NCI-H446 (cell line): ENCODE measurements at places on chromosomes 6 and 20.

GRCh38 chr6:165071906-165072305, 237.5 kb downstream of the C6orf118 start:
- DNase-seq = no peak

DNA sequence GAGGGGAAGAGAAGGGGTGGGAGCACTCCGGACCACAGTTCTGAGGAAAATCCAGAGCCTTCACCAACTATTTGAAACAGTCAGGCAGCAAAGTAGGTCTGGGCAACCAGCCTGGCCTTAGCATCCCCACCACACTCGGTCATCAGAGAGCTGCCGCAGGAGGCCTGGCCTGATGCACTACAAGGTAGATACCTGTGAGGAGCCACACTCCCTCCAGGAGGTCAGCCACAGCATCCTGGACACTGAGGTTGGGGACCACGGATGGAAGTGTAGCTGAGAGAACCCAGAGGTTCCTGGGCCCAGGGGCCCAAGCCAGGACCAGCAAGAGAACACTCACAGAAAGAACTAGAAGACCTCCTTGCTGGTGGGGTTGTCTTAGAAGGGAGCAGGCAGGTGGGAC, 194.8 kb upstream of the PROKR2 start:
- DNase-seq = no peak

DNA sequence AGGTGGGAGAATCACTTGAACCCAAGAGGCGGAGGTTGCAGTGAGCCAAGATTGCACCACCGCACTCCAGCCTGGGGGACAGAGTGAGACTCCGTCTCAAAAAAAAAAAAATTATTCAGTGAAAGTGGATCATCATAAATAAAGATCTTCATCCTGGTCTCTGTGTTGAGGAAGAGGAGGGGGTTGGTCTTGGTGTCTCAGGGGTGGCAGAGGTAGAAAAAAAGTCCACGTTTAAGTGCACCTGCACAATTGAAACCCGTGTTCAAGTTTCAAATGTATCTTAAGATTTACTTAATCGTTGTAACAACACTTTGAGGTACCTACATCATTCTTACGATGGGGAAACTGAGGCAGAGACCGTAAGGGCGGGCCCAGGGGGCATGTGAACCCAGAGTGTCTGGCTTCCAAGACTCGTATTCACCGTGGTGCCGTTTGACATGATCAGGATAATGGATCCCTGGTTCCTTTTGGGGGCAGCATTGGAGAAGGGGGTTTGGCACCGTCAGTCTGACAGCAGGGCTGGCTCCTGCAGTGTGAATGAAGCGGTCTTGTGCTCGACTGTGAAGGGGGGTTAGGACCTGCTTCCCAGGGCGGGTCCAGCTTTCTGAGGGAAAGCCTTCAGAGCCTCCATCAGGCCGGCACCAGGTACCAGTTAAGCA, 32.9 kb upstream of the ID1 start:
- DNase-seq = peak; percentile 51

DNA sequence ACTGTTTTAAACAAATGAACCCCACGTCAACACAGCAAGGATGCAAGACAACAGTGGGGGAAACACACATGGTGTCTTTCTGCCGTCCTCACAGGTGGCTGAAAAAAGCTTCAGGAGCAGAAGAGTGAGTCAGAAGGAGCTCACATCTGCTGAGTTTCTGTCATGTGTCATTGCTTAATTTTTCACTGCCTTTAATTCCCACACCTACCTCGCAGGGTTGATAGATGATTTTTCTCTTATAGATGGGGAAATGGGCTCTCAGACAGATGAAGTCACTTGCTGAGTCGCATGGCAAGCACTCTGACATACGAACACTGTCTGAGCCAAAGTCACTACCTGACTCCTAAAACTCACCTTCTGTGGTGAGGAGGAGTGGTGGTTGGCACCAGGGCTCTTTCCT, 28.3 kb upstream of the CARMIL1 start:
- no peak for DNase-seq
